ENCODE measurements at places on chromosomes 5 and 9.

DNA sequence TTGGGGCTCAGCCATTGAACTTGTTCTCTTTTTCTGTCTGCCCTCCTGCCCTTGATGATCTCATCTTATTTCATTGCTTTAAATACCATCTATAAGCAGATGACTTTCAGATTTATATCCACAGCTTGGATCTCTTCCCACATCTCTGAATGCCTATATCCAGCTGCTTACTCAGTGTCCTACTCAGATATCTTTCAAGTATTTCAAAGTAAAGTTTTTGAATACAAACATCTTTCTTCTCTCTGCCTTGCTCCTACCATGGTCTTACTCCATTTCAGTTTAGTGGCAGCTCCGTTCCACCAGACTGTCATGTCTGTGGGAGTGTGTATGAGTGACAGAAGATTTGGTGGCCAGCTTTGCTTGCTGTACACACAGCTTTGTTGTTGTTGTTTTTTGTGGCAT is 59.7 kb downstream of the ERBIN start:
- DNase-seq, result peak; percentile 27

- DNase-seq, result peak; percentile 52
Observed at GRCh38 chr9:5553211-5553610, 42.9 kb downstream of the PDCD1LG2 start.

DNA sequence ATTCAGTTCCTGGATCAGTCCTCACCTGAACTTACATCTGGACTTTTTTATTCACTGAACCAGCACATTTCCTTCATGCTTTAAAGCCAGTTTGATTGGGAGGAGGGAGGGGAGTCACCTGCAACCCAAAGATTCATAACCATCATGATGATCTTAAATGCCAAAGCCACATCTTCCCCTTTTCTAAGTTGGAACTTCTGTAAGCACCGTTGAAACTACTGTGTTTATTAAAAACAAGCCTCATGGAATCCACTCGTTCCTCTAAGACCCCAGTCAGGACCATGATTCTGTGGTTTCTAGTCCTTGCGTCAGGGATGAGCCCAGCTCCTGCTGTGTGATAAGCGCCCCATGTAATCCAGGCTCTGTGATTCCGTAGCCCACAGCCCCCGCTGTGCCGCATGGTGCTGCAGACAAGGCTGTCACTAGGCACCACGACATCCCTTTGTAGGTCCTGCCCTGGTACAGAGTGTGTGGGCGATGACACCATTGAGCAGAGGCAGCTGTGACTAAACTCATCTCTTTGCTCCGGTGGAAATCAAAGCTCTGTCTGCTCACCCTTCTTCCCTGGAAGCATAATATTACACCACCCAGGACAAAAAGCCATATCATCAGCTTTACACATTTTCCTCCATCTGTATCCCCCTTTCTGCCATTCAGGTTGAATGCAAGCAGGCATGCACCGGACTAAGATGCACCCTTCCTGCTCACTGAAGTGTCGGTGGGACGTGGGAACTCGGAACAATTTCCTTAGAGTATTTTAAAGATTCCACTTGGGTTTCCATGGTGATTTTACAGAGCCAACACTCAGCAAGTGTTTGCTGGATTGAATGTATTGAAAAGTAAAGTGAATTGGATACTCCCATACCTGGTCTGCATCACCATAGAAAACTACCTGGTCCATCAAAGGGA is 132.0 kb upstream of the FSTL4 start:
- DNase-seq, result no peak

DNA sequence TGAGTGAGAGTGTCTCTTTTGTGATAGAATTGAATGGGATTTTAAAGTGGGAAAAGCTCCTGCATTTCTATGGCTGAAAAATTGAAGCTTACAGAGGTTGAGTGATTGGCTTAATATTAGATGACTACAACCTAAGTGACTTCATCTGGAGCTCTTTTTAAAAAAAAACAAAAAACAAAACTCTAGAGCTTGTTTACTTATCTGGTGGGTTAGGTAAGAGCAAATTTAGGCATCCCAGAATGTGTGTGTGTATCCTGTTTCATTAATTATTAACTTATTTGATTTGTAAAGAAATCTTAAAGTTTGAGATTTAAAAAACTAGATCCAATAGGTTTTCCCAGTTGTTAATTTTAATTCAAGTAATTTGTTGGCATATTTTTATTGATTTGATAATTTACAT is 60.1 kb downstream of the SCAMP1 start:
- DNase-seq, result no peak

DNA sequence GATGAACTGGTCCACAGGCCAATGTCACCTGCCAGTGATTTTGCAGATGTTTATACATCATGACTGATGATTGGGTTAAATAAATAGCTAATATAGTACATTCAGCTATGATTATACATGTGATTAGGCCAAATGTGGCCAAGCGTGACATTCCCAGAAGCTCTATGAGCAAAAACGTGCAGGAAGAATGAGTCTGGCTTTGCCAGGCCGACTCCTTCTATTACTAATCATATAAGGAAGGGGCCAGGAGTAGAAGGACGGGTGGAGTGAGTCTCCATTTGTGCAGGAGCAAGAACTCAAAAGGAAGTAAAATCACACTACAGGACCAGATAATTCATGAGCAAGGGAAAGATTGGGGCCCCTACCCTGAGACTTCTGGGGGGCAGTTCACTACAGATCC is 178.2 kb downstream of the ROR2 start:
- DNase-seq, result no peak

DNA sequence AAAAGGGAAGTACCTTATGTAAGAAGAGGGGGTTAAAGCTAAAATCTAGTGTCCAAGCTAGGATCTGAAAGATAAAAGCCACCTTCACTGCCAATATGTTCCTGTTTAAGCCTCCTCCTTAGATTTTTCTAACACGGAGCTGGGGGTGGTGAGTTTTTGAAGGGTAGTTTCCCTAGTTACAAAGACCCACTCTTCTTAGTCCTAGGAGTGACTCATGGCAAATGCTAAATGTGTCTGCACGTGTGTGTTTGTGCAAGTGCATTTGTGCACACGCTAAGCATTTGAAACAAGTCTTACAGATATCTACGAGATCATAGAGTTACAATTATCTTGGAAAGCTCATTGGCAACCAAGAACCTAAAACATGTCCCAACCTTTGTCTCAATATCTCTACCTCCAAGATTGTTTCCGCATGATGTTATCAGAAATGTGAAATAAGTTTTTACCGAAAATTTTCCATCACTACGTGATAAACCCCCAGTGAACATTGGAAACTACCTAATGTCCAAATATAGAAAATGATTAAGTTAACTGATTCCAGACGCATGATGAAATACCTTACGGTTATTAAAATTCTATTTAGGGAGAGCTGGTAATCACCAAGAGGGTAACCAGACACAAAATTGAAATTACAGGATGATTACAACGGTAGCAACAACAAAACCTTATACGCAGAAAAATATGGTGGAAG is 78.0 kb upstream of the HRH2 start:
- DNase-seq, result no peak

DNA sequence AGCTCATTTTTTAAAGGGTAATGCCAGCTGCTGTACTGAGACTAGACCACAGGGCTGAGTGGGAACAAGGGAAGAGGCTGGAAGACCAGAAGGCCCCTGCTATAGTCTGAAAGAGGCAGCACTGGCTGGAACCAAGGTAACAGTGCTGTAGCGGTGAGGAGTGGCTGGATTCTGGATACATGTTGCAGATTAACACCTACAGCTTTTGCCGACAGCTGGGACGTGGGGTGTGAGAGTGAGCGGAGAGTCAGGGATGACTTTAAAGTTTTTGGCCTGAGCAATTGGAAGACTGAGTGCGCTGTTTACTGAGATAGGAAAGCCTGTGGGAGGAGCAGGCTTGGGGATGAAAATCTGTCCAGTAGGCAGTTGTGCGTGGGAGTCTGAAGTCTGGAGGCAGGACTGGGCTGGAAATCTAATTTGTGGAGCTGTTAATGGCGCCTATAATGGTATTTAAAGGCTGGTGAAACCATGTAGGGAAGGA is 26.5 kb downstream of the AQP7 start:
- DNase-seq, result no peak

GRCh38 chr9:93964685-93965084 is 9.5 kb upstream of the BARX1 start:
- no peak for DNase-seq

GRCh38 chr9:84070590-84070989 is 90.0 kb downstream of the RMI1 start:
- no peak for DNase-seq

DNA sequence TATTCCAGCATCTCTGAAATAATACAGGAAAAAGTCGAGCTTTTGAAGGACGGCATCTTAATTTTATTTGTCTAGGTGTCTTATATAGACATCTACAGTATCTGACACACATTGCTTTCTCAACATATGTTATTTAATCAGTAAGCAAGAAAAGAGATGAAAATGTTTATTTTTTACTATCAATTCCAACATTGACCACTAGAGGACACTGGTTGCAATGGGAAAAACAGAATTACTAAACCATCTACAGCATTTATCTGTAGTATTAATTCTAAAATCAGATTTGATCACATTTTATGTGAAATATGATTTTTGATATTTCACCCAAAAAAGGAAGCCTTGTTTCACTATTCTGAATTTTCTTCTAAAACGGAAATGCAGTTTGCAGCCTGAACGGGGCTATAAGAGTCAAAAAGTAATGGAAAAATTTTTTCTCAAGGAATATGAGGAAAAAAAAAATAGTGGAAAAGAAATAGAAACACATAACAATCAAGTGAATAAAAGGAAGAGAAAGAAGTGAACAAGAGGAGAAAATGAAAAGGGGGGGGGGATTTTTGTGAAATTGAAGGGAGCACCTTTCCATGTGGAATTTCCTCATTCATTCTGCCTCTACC is 98.6 kb downstream of the OSTF1 start:
- peak; percentile 35 for DNase-seq

GRCh38 chr9:75531588-75531987 is 358.9 kb upstream of the PCSK5 start:
- DNase-seq, result no peak

- DNase-seq, result no peak
Observed at GRCh38 chr9:74444369-74444768, 52.8 kb upstream of the RORB start.

DNA sequence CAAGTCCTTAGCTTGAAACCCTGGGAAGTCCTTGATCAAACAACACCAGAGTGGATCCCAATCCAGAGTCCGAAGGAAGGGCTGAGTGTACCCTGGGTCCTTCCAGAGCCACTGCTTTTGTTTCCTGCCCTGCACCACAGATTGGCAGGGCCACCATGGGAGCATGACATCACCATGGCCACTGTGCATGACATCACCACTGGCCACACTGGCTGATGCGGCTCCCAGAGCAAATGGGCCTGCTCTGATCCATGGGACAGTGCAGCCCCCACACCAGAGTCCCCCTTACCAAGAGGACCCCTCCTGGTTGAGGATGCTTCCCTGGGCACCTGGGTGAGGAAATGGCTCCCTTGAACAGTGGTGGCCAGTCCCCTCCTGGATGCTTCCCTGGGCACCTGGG is 9.9 kb downstream of the SLC6A3 start:
- DNase-seq, result no peak

DNA sequence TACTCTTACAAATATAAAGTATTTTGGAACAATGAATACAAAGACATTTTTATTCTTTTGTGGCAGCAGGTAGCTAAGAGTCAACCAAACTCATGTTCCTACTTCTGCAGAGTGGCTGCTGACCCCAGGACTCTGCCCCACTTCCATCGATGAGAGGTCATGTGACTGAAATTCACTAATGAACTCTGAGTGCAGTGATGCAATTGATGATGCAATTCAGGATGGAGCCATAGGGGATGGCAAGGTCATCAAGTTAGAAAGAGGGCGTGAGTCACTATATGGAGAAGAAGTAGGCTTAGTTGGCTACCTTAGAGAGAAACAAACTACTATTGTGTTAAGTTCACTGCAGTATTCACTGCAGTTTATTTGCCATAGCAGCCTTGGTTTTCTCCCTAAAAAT is 340.4 kb downstream of the CTNND2 start:
- no peak for DNase-seq

GRCh38 chr9:4137234-4137633 is 162.6 kb downstream of the GLIS3 start:
- DNase-seq, result peak; percentile 98

GRCh38 chr9:120477534-120478001 is 102.4 kb downstream of the CDK5RAP2 start:
- peak; percentile 86 for DNase-seq
